ENCODE measurements at places on chromosomes 4 and X.

DNA sequence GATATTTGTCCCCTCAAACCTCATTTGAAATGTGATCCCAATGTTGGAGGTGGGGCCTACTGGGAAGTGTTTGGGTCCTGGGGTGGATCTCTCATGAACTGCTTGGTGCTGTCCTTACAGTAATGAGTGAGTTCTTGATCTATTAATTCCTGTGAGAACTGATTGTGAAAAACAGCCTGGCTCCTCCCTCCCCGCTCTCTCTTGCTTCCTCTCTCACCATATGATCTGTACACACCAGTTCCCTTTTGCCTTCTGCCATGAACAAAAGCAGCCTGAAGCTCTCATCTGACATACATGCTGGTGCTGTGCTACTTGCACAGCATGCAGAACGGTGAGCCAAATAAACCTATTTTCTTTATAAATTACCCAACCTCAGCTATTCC lies 11.2 kb upstream of the YIPF7 start:
- DNase-seq = no peak

DNA sequence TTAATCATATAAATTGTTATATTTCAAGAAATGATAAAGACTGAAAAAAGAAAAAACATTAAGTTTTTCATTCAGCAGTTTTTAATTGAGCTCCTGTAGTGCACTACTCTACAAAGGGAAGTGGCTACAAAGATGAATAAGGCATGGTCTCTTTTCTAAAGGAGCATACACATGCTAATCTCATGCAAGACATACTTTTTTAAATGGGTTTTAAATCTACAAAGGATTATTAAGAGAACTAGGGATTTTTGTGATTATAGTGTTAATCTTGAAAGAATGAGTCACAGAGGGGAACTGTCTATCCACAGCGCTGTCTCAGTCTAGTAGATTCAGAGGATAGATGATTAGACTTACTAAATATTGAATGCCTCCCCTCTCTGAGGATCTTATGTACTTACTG lies 1722.2 kb downstream of the RPA4 start:
- DNase-seq = no peak

DNA sequence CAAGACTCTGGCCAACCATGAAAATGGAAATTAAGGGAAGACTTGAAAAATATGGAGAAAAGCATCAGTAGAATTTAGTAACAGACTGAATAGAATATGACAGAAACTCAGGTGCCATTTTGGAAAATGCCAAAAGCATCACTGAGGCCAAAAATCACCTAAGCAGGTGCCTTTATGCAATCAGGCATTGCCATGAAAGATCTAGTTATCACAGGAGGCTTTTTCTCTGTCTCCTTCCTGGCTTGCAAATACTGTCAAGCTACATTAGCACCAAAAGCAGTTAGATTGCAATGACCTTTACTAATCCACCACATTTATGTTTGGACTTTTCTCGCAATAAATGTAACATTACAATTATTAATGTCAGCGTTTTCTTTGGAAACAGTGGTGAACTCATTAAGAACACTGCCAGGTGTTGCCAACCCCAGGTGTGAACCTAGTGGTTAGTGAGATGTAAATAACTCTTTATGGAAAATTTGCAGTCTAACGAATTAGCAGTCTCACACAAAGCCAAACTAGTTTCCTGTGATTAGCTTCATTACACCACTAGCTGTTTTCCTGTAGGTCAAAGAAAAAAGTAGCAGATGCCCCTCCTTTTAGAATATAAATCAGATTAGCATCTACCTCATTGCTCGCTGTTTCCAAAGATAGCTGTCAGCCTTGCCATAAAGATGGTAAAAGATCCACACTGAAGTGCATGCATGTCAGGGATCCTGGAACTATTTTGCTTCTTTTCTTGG lies 1568.4 kb upstream of the TENM3 start:
- no peak for DNase-seq

- DNase-seq = peak; percentile 15
Observed at GRCh38 chr4:27084685-27085361, 224.2 kb downstream of the STIM2 start.

DNA sequence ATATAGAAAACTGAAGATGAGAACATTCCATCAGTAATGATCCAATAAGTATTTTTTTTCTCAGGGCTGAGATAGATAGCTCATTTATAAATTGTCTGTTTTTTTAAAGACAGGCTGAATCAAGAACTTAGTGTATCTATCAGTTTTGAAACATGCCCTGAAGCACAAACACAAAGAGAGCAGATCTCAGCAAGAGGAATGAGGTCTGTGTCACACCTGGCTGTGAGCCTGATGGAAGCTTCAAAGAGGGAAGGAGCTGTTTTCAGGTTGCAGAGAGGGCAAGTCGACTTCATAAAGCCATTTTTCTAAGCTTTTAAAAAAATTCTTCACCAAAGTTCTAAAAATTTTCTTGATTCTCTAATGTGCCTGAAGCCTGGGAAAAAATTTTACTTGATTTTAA lies 434.9 kb downstream of the PDGFC start:
- no peak for DNase-seq

DNA sequence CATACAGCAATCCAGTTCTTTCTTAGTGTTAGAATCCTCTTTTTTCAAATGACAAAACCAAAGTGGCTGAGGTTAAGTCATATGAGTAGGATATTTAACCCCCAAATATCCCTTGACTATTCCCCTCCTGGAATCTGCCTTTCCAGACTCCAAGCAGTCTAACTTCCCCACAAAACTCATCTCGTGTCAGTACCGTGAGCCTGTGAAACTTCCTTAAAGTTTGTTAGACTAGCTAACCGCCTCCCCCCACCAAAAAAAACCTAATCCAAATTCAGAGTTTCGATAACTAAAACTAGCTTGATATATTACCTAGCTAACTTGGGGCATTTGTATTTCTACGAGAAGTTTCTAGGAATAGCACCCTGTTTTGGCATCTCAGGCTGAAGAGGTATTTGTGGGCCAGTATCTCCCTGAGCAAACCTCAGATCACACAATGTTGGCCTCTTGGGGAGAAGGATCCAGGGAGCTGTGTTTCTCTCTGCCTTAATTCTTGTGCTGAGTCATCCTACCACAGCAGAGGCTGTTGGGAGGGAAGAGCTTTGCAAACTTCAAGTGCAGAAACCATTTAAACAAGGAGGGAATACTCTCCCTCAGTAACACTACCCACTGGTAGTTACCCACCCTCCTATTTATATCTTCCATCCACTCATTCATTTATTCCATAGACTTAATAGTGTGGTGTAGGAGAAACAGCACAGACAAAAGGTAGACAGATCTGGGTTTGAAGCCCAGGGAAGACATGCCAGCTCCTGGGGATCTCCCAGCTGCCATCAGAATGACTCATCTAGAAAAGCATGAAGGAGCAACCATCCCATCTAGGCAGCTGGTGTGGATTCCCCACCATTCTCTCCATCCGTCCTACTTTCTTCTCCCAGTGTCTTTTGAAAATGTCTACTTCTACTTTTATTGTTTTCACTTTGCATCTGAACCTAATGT lies 39.3 kb upstream of the TXK start:
- DNase-seq = no peak

GRCh38 chr4:83115000-83115399 lies 471 bp upstream of the PLAC8 start:
- no peak for DNase-seq

GRCh38 chrX:150581093-150581775 lies 12.8 kb downstream of the MTM1 start:
- DNase-seq = no peak

Measured in progenitor cell of endocrine pancreas (in vitro differentiated cells).